ENCODE measurements at places on chromosomes 4 and X.

- DNase-seq = no peak
These were observed 13.4 kb upstream of the RNF175 start for GRCh38 chr4:153773236-153773690.

DNA sequence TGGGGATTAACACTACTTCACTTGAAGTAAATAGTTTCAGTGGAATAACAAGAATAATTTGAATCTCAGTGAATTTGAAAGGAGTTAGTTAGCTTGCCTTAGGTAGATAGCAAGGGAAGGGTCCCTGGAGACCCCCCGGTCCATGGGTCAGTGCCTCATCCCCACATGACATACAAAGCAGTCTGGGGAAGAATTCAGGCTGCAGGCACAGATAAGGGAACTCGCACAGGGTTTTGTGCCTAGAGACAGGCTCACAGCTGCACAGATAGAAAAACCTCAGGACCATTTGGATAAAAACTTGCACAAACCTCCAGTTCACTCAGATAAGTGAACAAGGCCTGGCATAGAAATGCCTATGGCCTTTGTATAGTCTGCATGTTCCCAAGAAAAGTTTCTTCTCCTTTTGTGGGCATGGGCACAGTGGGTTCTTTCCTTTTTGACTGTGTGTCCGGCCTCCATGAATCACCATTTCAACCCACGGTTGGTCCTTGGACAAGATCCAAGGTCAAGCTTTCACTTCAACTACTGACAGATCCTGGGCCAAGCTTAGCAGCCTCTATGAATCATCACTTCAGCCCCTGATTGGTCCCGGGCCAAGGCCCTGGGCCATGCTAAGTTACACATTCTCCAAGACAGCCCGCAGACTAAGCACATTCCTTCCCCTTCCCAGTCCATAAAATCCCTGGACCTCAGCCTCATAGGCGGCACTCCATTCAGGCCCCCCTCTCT lies 108.3 kb upstream of the KLHL4 start:
- DNase-seq = no peak

- no peak for DNase-seq
These were observed 531 bp downstream of the STAG2 start for GRCh38 chrX:123962006-123962467.

- DNase-seq = no peak
These were observed 174.9 kb upstream of the PCDH18 start for GRCh38 chr4:137707102-137707620.

Measured in T-helper 17 cell (primary cell).